Nasal cavity respiratory epithelium epithelial cell of viscerocranial mucosa (primary cell): ENCODE measurements at places on chromosomes 3 and 15. TPM values are rescaled to one million over a fixed set of nuclear protein-coding genes. Genes with fewer than 3 reads are reported as not detected.

Gene MAP6D1
- 0.68 and 2.3 TPM in 2 replicates for total RNA-seq

Gene SNX4
- total RNA-seq = 15.7 and 22.0 TPM in 2 replicates

Gene LRRIQ4
- not detected in 2 replicates for total RNA-seq

Gene SIDT1
- total RNA-seq = 0.34 and 2.3 TPM in 2 replicates

Gene THPO
- not detected in 2 replicates for total RNA-seq

Gene CCDC33
- total RNA-seq = 0.50 TPM in 1 of 2 replicates, not detected in the other

Gene EFHB
- under 0.01 TPM in 1 of 2 replicates, not detected in the other for total RNA-seq

Gene KLHL40
- total RNA-seq = not detected in 2 replicates

Gene ATP13A3
- total RNA-seq = 201 and 268 TPM in 2 replicates

Gene MKRN2OS
- 1.6 and 3.1 TPM in 2 replicates for total RNA-seq

Gene SAMMSON
- not detected in 2 replicates for total RNA-seq

Gene HIGD2B
- not detected in 2 replicates for total RNA-seq

Gene C3orf80
- under 0.01 and 0.07 TPM in 2 replicates for total RNA-seq

Gene SLC24A5
- not detected in 2 replicates for total RNA-seq

Gene GP9
- not detected in 2 replicates for total RNA-seq

Gene IFT57
- 26.3 and 29.8 TPM in 2 replicates for total RNA-seq

Gene SPATA12
- not detected in 2 replicates for total RNA-seq

Gene CCR9
- not detected in 2 replicates for total RNA-seq

Gene LTF
- under 0.01 TPM in 2 replicates for total RNA-seq

Gene KBTBD12
- under 0.01 TPM in 1 of 2 replicates, not detected in the other for total RNA-seq

Gene TRPC1
- 6.5 and 7.8 TPM in 2 replicates for total RNA-seq

Gene ITIH3
- not detected in 2 replicates for total RNA-seq

Gene TERC
- total RNA-seq = 32.6 and 554 TPM in 2 replicates

Gene KLHL6
- total RNA-seq = 0.36 TPM in 1 of 2 replicates, not detected in the other

Gene RTP4
- total RNA-seq = under 0.01 and 1.1 TPM in 2 replicates

Gene NUP210
- total RNA-seq = under 0.01 and 0.21 TPM in 2 replicates

Gene ATP13A4
- total RNA-seq = 1.7 and 6.2 TPM in 2 replicates

Gene NTRK3
- not detected in 2 replicates for total RNA-seq

Gene FGF7
- total RNA-seq = under 0.01 and 0.07 TPM in 2 replicates

Gene DLEC1
- total RNA-seq = under 0.01 and 0.21 TPM in 2 replicates

Gene HRG
- not detected in 2 replicates for total RNA-seq

Gene CTDSPL
- total RNA-seq = 37.3 and 76.8 TPM in 2 replicates

Gene IL5RA
- total RNA-seq = not detected in 2 replicates

Gene DLL4
- total RNA-seq = under 0.01 and 0.07 TPM in 2 replicates

Gene DGKG
- 0.34 and 0.57 TPM in 2 replicates for total RNA-seq

Gene RTP1
- total RNA-seq = not detected in 2 replicates

Gene SCN11A
- total RNA-seq = under 0.01 TPM in 2 replicates

Gene CADM2
- total RNA-seq = 0.28 TPM in 1 of 2 replicates, not detected in the other

Gene LMOD3
- total RNA-seq = not detected in 2 replicates
